Mesangial cell (primary cell): ENCODE measurements at places on chromosomes 5 and 9. TPM values are rescaled to one million over a fixed set of nuclear protein-coding genes. Genes with fewer than 3 reads are reported as not detected.

Gene TSC1
- 14.0 and 20.3 TPM in 2 replicates for total RNA-seq

Gene FBN2
- 24.6 and 28.3 TPM in 2 replicates for total RNA-seq

Gene SEC61B
- 172 and 233 TPM in 2 replicates for total RNA-seq

Gene DRD1
- total RNA-seq: not detected in 2 replicates

Gene TICAM2
- 0.89 and 2.1 TPM in 2 replicates for total RNA-seq

Gene SLC45A2
- not detected in 2 replicates for total RNA-seq

Gene TTF1
- 2.9 and 6.4 TPM in 2 replicates for total RNA-seq

Gene DNM1
- 44.2 and 131 TPM in 2 replicates for total RNA-seq

Gene SPINK7
- total RNA-seq: not detected in 2 replicates
